ENCODE measurements at places on chromosomes 16 and 17.

GRCh38 chr17:65489413-65490155 is 71.9 kb downstream of the AXIN2 start:
- peak; percentile 12 for DNase-seq

- no peak for DNase-seq
Measured at GRCh38 chr16:10805334-10805733, 13.3 kb downstream of the TVP23A start.

DNA sequence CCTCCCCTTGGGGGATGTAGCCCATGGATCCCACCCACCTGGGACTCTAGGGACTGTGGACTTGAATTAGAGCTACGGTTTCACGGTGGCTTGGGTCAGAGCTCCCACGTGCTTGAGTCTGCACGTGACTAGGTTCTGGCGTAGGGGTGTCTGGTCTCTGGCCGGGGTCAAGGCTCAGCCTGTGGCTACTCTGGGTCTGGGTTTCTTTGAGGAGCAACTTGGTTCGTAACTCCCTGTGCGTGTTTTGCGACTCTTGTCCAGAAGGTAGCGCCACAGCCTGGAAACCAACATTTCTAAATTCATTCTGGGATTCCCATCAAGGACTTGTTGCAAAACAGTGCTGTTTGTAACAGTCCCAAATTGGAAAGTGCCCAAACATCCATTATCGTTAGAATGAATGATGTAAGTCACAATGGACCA is 470 bp upstream of the GGT6 start:
- peak; percentile 42 for DNase-seq

GRCh38 chr16:12805066-12805465 is 1.4 kb upstream of the CPPED1 start:
- no peak for DNase-seq

GRCh38 chr16:76502555-76502954 is 225.4 kb downstream of the CNTNAP4 start:
- no peak for DNase-seq

DNA sequence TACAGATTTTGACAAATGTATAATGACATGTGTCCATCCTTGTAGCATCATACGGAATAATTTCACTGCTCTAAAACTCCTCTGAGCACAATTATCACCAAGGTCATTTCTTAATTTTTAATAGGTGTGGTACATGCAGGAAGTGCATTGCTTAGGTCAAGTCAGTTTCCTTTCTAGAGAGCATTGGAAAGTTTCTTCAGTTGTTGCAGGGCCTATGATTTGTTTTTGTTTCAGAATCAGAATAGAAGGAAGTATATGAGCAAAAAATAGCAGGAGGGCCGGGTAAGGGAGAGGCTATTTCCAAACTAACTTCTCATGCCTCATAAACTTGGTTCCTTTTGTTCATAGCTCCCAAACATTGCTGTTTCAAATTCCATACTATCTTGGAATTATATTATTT is 24.0 kb upstream of the SLFN5 start:
- DNase-seq: no peak

DNA sequence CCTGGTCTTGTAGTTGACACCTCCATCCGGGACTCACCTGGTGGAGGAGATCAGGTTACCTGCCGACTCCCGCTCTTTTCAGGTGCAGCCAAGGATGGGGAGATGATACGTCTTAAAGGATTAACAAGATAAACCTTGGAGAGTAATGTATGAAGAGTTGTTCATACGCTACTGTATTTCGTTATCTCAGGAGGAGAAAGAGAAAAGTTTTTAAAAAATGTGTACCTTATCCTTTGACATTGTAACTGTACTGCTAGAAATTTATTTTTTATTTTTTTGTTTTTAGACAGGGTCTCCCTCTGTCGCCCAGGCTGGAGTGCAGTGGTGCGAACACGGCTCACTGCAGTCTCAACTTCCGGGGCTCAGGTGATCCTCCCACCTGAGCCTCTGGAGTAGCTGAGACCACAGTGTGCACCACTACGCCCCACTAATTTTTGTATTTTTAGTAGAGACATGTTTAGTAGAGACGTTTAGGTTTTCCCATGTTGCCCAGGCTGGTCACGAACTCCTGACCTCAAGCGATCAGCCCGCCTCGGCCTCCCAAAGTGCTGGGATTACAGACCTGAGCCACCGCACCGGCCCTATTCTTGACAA is 764 bp upstream of the SMURF2 start:
- DNase-seq: no peak

- DNase-seq: no peak
Measured at GRCh38 chr16:3573146-3573815, 3.9 kb downstream of the NLRC3 start.

GRCh38 chr16:57432505-57432904 is 14.7 kb downstream of the CIAPIN1 start:
- no peak for DNase-seq

- no peak for DNase-seq
Measured at GRCh38 chr16:2523801-2524231, 3.6 kb downstream of the AMDHD2 start.

- DNase-seq: peak; percentile 85
Measured at GRCh38 chr16:3444032-3444388, 530 bp downstream of the NAA60 start.

DNA sequence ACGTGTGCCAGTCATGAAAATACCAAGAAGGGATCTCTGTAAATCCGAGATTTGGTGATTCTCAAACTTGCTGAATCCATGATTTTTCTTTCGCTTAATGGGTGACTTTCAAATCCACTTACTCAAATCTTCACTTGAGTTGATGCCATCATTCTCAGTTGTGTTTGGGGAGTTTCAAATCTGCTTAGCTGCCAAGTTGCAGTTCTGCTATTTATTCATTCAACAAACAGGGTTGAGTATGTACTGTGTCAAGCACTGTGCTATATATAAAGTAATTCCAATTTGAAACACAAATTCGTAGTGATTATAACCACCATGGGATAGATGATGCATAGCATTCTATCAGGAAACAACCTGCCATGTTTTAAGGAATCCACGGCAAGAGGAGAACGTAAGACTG is 394.3 kb downstream of the CDH13 start:
- DNase-seq: no peak

- peak; percentile 88 for DNase-seq
Measured at GRCh38 chr17:7841396-7841914, 7.4 kb downstream of the KDM6B start.

DNA sequence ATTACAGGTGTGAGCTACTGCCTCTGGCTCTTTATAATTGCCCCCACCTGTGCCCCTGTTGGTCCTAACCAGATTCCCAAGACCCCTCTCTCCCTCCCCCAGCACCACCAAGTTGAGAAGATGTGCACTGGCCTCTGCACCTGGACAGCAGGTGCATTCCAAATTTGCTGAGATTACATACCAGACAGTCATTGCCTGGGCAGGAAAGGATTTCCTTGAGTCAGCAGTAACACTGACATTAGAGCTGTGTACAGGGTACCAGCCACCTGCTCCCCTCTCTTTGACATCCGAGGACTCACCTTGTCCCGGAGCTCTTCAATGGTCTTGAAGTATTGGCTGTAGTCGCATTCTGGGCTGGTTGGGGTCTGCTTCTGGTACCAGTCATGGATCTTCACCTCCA is 659 bp downstream of the KRT15 start:
- DNase-seq: no peak

- DNase-seq: no peak
Measured at GRCh38 chr17:8674344-8675305, 44.1 kb upstream of the MYH10 start.

GRCh38 chr17:4908301-4908700 is 5.4 kb upstream of the CHRNE start:
- DNase-seq: no peak

DNA sequence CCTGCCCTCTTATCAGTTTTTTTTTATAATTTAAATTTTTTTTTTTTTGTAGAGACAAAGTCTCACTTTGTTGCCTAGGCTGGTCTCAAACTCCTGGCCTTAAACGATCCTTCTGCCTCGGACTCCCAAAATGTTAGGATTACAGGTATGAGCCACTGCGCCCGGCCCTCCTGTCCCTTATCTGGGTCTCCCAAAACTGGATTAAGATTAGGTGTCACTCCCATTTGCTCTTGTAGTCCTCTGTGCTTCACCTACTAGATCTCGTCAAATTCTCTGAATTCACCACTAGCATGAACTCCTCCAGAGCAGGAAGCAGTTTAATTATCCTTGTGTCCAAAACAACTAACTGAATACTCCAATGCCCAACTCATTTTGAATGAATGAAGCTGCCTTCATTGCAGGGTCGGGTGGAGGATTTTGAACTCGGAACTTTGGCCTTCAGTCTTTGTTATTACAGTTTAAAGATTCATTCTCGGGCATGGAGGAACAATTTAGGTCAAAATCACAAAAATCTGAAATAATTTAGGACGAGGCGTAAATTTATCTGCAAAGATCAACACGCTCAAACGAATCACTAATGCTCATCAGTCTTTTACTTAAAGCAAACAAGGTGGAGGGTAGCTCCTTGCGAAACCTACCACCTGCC is 802 bp upstream of the ATXN2L start:
- peak; percentile 13 for DNase-seq

DNA sequence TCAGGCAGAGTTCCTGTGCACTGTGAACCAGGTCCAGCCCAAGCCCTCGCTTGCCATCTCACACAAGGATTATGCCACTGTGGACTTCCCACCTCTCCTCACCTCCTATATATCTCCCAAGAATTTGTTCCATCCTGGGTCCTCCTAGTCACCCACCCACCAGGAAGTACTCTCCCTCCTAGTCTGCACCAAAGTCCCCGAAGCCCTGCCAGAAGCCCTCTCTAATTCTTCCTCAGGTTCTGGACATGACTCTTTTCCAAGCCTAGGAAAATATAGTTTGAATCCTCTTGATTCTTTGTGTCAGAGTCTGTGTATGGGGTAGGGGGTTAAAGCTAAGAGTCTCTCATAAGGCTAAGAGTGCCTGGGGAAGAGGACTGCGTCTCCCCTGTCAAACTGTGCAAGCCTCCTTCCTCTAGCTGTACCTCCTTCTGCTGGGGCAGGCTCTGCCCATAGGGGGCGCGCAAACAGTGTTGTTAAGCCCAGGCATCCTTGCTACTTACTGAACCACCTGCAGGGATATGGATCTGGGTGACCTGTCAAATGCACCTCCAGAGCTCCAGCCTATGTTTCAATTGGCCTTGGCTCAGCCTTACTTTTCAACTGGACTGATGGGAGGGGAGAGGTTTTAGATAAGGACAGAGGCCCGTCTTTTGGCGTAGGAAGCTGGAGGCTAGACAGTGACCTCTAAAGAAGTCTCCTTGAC is 16.6 kb upstream of the DLX4 start:
- peak; percentile 62 for DNase-seq

DNA sequence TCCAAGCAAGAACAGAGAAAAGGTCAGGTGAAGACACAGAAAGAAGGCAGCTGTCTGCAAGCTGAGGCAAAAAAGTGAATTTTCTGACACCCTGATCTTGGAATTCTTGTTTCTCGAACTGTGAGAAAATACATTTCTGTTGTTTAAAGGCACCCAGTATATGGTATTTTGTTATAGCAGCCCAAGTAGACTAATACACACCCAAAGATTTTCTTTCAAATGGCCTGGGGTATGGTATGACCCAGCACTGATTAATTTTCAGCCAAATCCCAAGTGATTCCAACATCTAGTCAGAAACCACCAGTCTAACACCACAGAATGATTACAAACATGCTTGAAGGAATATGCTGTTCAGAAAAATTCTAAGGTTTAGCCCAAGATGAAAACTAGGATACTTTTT is 36.8 kb downstream of the TRIM37 start:
- no peak for DNase-seq

GRCh38 chr17:76022285-76022684 is 4.8 kb downstream of the EVPL start:
- no peak for DNase-seq

DNA sequence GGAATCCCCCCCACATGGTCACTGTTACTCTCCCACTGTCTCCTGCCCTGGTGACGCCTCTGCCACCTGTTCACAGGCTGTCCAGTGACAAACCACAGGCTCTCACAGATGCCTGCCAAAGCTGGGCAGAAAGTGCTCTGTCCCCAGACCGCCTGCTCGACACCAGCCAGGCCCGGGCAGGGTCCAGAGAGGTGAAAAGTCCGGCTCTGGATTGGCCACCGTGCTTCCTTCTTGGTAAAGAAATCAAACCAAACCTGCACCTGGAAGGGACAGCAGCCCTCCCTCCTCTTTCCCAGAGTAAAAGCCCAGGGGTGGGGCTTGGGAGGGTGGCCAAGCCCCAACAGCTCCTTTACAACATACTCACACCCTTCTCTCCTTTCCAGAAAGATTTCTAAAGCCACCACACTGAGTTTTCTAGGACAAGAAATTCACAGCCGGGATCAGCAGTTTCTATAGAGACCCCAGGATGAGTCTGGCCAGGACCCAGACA is 6.2 kb downstream of the PCGF2 start:
- DNase-seq: no peak

DNA sequence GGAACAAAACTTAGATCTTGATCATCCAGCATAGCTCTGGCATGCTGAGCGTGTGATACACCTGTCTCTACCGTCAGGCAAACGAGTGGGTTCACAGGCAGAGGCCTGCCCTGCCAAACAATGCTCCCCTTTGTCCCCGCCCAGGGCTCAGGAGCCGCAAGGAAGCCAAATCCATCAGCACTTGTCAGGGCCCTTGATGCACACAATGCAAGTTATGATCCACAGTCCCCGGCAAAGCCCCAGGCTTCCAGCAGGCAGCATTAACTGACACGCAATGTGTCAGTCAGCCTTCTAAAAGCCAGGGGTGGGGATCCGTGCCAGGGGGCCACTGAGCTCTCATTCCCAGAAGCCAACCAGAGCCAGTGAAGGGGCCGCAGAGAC is 460.9 kb downstream of the SLC39A11 start:
- no peak for DNase-seq

- DNase-seq: no peak
Measured at GRCh38 chr16:47990676-47991075, 165.1 kb downstream of the ABCC12 start.

- no peak for DNase-seq
Measured at GRCh38 chr16:88528902-88529318, 41.3 kb upstream of the ZC3H18 start.

DNA sequence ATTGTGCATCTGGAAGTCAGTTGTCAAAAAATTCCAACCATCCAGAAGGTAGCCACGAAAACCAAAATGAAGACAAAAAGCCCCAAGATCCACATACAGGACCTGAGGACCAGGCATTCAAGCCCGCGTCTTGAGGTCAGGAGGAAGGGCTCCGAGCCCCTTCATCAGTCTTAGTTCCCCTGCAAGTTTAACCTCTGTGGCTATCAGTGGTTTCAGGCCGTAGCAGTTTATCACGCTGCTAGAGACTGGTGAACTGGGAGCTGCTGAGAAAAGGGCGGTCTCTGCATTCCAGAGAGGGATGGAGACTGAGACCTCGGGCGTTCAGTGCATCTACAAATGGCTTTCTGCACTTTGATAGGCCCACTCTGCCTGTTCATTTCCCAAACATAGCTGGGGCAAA is 70.6 kb downstream of the IRF8 start:
- DNase-seq: no peak

GRCh38 chr17:50147841-50148225 is 2.6 kb downstream of the PPP1R9B start:
- DNase-seq: no peak

GRCh38 chr16:86508947-86509758 is 1.2 kb upstream of the FOXF1 start:
- peak; percentile 64 for DNase-seq

DNA sequence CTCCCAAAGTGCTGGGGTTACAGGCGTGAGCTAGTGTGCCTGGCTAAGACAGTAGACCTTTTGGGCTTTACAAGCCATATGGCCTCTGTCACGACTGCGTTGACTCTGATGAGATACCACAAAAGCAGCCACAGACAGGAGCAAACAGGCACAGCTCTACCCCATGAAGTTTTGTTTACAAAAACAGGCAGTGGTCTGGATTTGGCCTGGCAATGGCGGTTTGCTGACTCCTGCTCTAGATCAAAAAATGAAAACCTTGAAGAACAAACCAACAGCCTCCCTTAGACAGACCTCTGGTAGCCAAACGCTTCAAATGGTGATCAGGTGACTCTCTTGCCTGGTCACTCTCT is 20.7 kb downstream of the SLC43A2 start:
- DNase-seq: no peak
